Karpas-422 (cell line): ENCODE measurements at places on chromosomes 7 and 10. TPM values are rescaled to one million over a fixed set of nuclear protein-coding genes. Genes with fewer than 3 reads are reported as not detected.

SFTPA1 gene
- not detected in 2 replicates for total RNA-seq

LIPK gene
- total RNA-seq: not detected in 2 replicates

C10orf62 gene
- not detected in 2 replicates for total RNA-seq

ZNF853 gene
- 0.04 TPM in 1 of 2 replicates, not detected in the other for total RNA-seq

AKR1C3 gene
- total RNA-seq: not detected in 2 replicates

VAX1 gene
- not detected in 2 replicates for total RNA-seq

GRCh38 chr7:80624763-80625162 is 13.7 kb upstream of the CD36 start:
- no peak for DNase-seq
- H3K27ac ChIP-seq: no peak overlapping the region
- H3K4me1 ChIP-seq: no peaks in the 10 kb centered on the region

- H3K36me3 ChIP-seq: no peaks in the 10 kb centered on the region
- no peak for DNase-seq
- H3K27me3 ChIP-seq: no peaks in the 10 kb centered on the region
- no peaks in the 10 kb centered on the region for H3K4me1 ChIP-seq
- no peak overlapping the region for H3K4me3 ChIP-seq
- no peak overlapping the region for H3K27ac ChIP-seq
Observed at GRCh38 chr7:147261693-147262092, 1145.1 kb downstream of the CNTNAP2 start.

GRCh38 chr7:134031835-134032617 is 95.1 kb upstream of the LRGUK start:
- no peak overlapping the region for H3K27ac ChIP-seq
- H3K4me1 ChIP-seq: no peaks in the 10 kb centered on the region
- DNase-seq: no peak

- H3K27ac ChIP-seq: no peak overlapping the region
- no peaks in the 10 kb centered on the region for H3K27me3 ChIP-seq
- no peaks in the 10 kb centered on the region for H3K4me1 ChIP-seq
- H3K36me3 ChIP-seq: no peaks in the 10 kb centered on the region
- H3K4me3 ChIP-seq: no peak overlapping the region
Observed at GRCh38 chr7:117784315-117784714, 88.9 kb downstream of the CTTNBP2 start.

DNA sequence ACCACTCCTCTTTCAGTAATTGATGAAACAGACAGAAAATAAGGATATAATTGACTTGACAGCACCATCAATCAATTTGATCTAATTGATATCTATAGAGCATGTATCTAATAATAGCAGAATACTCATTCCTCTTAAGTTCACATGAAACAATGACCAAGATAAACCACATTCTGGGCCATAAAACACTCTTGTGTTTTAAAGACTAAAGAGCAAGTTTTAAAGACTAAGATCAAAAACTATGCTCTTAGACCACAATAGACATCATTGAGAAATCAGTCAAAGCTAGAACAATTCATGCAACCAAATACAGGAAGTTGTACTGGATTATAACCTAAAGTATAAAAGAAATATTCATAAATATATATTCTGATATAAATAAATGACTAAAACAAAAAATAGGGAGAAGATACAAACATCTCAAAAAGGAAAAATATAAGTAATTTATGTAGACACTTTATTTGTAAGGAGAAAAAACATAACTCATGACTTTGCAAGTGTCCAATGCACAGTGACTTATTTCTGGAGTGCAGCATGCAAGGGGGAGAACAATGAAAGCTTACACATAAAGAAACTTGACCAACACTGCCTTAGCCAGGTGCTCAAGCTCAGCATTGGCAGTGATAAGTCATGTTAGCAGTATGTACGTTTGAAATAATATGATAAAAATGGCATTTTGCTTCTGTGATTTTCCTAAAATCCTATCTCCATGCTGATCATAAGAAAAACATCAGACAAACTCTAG is 312.7 kb upstream of the IGFBP3 start:
- H3K27ac ChIP-seq: no peak overlapping the region
- no peaks in the 10 kb centered on the region for H3K36me3 ChIP-seq
- 0 out of 2 replicates have a peak, but pooled peaks cover 3% of the 10 kb centered on the region for H3K27me3 ChIP-seq
- no peak for DNase-seq

- no peak for DNase-seq
- H3K4me3 ChIP-seq: no peak overlapping the region
- no peak overlapping the region for H3K27ac ChIP-seq
- no peaks in the 10 kb centered on the region for H3K4me1 ChIP-seq
- no peaks in the 10 kb centered on the region for H3K27me3 ChIP-seq
- no peaks in the 10 kb centered on the region; the same call in 1 of the 2 replicates for H3K36me3 ChIP-seq
Observed at GRCh38 chr10:13597909-13598308, 11.1 kb downstream of the PRPF18 start.

DNA sequence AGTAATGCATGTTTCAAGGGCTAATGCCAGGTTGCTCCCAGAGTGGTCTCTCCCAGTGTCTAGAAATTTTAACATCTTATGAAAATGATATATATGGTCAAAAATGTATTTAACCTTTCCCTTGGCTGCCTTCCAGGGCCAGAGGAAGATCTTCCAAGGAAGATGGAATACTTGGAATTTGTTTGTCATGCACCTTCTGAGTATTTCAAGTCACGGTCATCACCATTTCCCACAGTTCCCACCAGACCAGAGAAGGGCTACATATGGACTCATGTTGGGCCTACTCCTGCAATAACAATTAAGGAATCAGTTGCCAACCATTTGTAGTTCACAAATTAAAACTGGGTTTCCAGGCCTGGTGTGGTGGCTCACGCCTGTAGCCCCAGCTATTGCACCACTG is 9.0 kb downstream of the GATAD1 start:
- DNase-seq: no peak
- 0 out of 2 replicates have a peak, but pooled peaks cover 3% of the 10 kb centered on the region for H3K4me1 ChIP-seq
- H3K27ac ChIP-seq: no peak overlapping the region

GRCh38 chr7:69373171-69374043 is 224.9 kb upstream of the AUTS2 start:
- no peak overlapping the region for H3K4me3 ChIP-seq
- peak; percentile 52 for DNase-seq
- no peaks in the 10 kb centered on the region for H3K36me3 ChIP-seq
- peaks cover 10% of the 10 kb centered on the region for H3K4me1 ChIP-seq
- H3K27me3 ChIP-seq: no peaks in the 10 kb centered on the region

- H3K27ac ChIP-seq: no peak overlapping the region
- DNase-seq: no peak
- no peak overlapping the region for H3K4me3 ChIP-seq
- no peaks in the 10 kb centered on the region for H3K27me3 ChIP-seq
Observed at GRCh38 chr10:29584436-29584835, 50.3 kb downstream of the SVIL start.

DNA sequence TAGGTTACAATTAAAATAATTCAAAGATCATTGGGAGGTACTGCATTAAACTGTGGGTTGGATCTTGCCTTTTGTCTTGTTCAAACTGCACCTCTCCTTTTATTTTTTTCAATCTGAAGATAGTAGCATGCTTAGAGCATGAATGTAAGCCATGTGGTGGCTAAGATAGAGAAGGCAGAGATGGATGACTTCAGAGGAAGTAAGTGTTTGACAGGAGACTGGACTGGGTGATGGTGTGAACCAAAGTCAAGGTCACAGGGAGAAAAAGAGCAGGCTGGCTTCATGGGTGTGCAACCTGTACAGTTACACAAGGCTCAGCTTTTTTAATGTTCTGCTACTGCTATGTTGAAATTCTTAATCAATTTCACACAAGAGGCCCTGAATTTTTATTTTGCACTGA is 85.6 kb downstream of the ZEB1 start:
- no peaks in the 10 kb centered on the region for H3K27me3 ChIP-seq
- DNase-seq: no peak
- H3K4me3 ChIP-seq: no peak overlapping the region
- no peak overlapping the region for H3K27ac ChIP-seq

- H3K27me3 ChIP-seq: no peaks in the 10 kb centered on the region
- no peak overlapping the region for H3K27ac ChIP-seq
- no peak overlapping the region for H3K4me3 ChIP-seq
- H3K4me1 ChIP-seq: peaks cover 19% of the 10 kb centered on the region
- H3K36me3 ChIP-seq: no peaks in the 10 kb centered on the region
Observed at GRCh38 chr10:131145756-131146155, 165.8 kb downstream of the TCERG1L start.

GRCh38 chr7:28999427-28999826 is 41.3 kb upstream of the TRIL start:
- no peaks in the 10 kb centered on the region for H3K36me3 ChIP-seq
- no peak overlapping the region for H3K27ac ChIP-seq
- peak; percentile 30 for DNase-seq

DNA sequence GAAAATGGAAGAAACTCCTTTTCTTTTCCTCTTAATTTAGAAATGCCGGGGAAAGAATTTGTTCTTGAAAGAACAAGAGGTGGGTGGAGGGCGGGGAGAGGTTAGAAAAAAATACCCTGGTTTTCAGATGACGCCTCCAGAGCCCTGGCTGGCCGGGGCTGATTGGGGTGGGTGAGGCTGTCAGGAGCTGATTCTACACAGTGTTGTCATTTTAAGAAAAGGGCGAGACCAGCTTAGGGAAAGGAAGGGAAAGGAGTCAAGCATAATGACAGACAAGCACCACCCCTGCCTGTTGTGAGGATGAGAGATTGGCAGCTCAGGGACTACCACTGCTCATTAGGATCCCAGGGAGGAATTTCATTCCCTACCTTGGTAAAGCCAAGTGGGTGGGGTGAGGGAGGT is 9.9 kb upstream of the FAM180A start:
- DNase-seq: no peak
- no peak overlapping the region for H3K27ac ChIP-seq
- no peaks in the 10 kb centered on the region for H3K27me3 ChIP-seq
- peaks cover 3% of the 10 kb centered on the region; the same call in 1 of the 2 replicates for H3K4me1 ChIP-seq

GRCh38 chr7:42161110-42161509 is 75.9 kb downstream of the GLI3 start:
- H3K27me3 ChIP-seq: 0 out of 2 replicates have a peak, but pooled peaks cover 2% of the 10 kb centered on the region
- H3K36me3 ChIP-seq: no peaks in the 10 kb centered on the region
- no peaks in the 10 kb centered on the region for H3K4me1 ChIP-seq
- no peak for DNase-seq

DNA sequence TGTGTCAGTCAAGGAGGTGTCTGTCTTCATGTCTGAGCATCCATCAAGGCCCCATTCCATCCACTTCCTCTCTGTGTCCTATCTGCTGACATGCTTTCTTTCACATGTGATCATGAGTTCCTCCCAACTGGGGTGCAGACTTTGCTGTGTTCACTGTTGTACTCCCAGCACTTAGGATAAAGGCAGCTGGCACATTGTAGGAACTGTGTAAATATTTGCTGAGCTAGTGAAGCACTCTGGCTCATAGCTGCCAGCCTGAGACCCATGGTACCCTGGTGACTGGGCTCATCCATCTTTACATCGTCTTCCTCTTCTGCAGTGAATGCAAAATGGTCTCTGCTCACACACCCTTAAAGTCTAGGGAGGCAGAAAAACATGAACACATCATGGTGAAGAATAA is 242.2 kb upstream of the IGFBP3 start:
- H3K36me3 ChIP-seq: no peaks in the 10 kb centered on the region
- DNase-seq: no peak
- H3K4me3 ChIP-seq: no peak overlapping the region
- H3K27ac ChIP-seq: no peak overlapping the region
- no peaks in the 10 kb centered on the region for H3K27me3 ChIP-seq

DNA sequence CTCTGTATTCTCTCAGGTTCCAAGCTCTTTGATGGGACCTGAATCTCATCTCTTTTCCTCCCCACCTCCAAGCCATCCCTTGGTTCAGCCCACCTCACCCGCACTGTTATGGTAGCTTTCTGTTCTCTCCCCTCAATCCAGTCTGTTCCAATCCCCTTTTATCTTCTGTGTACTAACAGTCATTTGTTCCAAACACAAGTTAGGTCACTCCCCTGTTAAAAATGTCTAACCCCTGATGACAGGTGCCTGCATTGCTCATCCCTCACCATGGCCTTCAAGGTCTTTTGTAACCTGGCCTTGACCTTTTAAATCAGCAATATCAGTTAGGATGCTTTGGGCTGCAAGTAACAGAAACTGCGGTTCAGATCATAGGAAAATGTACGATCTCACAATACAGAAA is 74.8 kb downstream of the CYP26A1 start:
- no peak overlapping the region for H3K27ac ChIP-seq
- H3K4me3 ChIP-seq: no peak overlapping the region
- DNase-seq: no peak
- no peaks in the 10 kb centered on the region for H3K27me3 ChIP-seq

GRCh38 chr10:70137927-70138883 is 5.6 kb upstream of the AIFM2 start:
- H3K27ac ChIP-seq: no peak overlapping the region
- H3K36me3 ChIP-seq: no peaks in the 10 kb centered on the region
- no peaks in the 10 kb centered on the region for H3K27me3 ChIP-seq
- no peak overlapping the region for H3K4me3 ChIP-seq
- peaks cover 3% of the 10 kb centered on the region for H3K4me1 ChIP-seq
- DNase-seq: no peak

GRCh38 chr10:102410429-102411073 is 8.0 kb downstream of the PSD start:
- DNase-seq: no peak
- no peak overlapping the region for H3K27ac ChIP-seq
- no peak overlapping the region for H3K4me3 ChIP-seq
- H3K36me3 ChIP-seq: no peaks in the 10 kb centered on the region

- no peak for DNase-seq
- no peaks in the 10 kb centered on the region for H3K36me3 ChIP-seq
- H3K27ac ChIP-seq: no peak overlapping the region
Observed at GRCh38 chr7:80583901-80584300, 54.5 kb upstream of the CD36 start.

DNA sequence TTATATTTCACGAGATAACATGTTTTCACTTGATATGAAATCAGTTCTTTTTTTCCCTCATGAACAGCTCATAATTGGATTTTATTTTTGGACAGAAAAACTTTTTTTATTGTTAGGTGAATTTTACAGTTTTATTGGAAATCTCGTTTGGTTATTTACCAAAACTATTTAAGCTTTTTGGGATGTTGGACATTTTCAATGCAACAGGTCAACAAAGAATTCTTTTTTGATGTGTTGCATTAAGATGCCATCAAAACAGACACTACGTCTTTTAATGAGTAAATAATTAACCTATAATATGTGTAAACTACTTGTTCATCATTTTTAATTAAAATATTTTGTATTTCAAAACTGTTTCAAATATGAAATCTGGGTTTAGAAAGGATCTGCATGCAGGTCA is 5.3 kb downstream of the KMT2E start:
- DNase-seq: no peak
- peaks cover 10% of the 10 kb centered on the region; the same call in 1 of the 2 replicates for H3K36me3 ChIP-seq
- peak overlapping the region; percentile 30; the same call in 1 of the 2 replicates for H3K4me3 ChIP-seq
- H3K4me1 ChIP-seq: peaks cover 84% of the 10 kb centered on the region

DNA sequence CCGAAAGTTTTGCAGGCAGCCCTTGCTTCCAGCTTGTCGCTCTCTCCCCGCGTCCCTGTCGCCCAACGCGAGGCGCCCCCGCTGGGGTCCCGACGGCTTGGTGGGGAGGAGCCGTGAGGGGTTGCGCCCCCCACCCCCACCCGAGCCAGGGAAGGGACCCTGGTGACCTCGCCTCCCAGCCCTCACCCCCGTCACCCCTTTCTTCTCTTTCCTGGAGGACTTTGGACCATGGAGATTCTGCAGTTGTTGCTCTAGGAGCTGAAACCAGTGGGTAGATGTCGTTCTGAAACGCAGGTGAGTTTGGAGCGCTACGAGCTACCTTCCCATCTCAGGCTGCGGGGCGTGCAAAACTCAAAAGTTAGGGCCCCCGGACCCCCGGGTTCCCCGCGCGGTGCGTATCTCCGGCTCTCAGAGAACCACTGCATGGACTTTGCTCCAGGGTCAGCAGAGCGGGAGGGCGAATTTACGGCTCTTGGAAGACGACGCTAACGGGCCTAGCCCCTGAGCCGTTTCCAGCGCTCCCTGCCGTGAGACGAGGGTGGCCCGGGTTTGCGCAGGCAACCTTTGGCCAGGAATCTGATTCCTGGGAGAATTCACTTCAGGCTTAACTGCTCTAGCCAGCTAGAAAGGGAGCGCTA is 684 bp upstream of the ATXN7L1 start:
- H3K36me3 ChIP-seq: no peaks in the 10 kb centered on the region
- no peak for DNase-seq
- H3K27ac ChIP-seq: no peak overlapping the region
- H3K4me1 ChIP-seq: peaks cover 3% of the 10 kb centered on the region; the same call in 1 of the 2 replicates
